Renal pelvis (tissue), 12 donors: ENCODE measurements at places on chromosomes 12 and 14.
A peak's percentile ranks its signal among the peaks of the same experiment; 100 is the strongest.

GRCh38 chr12:100741084-100741711 lies 53.4 kb upstream of the ANO4 start:
- DNase-seq, result peak; percentile 8

- DNase-seq, result no peak
Observed at GRCh38 chr12:95896846-95897245, 38.1 kb downstream of the SNRPF start.

DNA sequence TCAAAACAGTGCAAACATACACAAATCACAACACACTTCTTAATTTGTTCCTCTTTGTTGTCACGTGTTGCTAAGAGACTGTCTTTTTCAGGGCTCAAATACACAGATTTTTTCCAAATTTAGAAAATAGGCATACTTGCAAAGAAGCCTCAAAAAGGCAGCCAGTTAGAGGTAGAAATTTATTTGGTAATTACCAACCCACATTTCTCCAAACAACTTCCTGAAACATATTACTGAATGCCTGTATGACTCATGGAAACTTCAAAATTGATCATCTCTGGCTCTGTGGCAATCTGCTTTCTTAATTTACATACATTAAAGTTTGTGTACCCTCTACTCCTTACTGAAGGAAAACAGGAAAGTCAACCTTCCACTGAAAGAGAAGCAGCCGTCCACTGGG lies 36.4 kb downstream of the PPM1H start:
- DNase-seq, result no peak

GRCh38 chr12:80176706-80177105 lies 77.4 kb downstream of the OTOGL start:
- DNase-seq, result no peak

DNA sequence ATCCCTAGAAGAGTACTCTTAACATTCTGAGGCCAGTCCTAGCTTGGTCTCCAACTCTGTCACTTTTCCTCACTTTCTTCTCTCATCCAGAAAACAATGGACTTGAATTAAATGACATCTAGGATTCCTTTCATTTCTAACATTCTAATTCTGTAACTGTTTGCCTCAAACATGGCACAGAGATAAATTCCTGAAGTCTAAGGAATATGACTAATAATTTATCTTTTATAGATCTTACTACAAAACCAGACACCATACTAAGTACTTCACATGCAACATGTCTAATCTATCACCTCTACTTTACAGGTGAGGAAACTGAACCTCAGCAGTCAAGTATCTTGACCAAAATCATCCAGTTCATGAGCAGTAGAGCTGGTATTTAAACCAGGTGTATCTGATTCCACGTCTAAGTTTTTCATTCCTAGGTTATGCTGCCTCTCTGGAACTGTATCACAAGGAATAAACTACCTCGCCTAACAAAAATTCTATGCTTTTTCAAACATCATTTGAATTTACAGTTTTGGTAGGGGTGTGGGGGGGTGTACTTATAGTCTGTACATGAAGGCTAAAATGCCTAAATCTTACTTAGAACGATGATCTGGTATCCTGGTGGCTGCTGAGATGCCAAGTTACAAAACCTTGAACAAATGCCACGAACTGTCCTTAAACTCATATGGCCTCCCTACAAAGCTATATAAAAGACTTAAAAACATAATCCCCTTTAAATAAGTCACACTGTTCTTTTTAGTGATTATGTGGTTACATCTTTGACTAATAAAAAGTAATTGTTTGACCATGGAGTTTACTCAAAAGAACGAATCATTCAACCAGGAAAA lies 41.6 kb downstream of the ATXN2 start:
- no peak for DNase-seq

DNA sequence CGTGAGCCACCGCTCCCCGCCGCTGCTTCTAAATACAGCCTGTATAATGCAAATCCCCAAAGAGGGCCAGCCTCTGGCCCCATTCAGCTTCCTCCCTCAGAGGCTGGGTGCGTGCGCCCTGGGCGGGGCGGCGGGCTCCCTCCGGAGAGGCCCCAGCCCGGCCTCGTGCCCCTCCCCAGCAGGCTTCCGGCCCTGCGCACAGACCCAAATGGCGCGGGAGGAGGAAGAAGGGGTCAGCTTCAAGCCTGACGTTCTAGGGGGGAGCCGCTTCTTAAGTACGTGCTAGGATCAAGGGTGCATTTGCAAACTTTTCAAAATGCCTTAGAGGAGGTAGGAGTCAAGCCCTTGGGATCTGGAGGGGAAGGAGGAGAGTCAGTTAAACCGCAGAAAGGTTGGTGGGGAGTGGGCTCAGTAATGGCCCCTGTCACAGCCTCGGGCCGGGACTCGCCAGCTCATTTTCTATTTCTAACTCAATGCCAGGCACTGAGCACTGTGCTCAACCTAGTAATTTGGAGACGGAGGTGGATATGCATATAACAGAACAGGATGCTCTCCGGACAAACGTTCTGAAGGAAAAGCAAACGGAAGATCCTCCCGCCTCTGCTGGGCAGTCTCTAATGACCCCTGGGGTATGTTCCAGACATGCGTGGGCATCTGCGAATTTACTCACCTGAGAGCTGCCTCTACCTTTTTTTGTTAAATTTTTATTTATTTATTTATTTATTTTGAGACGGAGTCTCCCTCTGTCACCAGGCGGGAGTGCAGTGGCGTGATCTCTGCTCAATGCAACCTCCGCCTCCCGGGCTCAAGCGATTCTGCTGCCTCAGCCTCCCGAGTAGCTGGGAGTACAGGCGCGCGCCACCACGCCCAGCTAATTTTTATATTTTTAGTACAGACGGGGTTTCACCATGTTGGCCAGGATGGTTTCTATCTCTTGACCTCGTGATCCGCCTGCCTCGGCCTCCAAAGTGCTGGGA lies 32.3 kb downstream of the NINJ2 start:
- DNase-seq, result no peak

GRCh38 chr12:15527201-15528080 lies 205.1 kb downstream of the PTPRO start:
- DNase-seq, result no peak

DNA sequence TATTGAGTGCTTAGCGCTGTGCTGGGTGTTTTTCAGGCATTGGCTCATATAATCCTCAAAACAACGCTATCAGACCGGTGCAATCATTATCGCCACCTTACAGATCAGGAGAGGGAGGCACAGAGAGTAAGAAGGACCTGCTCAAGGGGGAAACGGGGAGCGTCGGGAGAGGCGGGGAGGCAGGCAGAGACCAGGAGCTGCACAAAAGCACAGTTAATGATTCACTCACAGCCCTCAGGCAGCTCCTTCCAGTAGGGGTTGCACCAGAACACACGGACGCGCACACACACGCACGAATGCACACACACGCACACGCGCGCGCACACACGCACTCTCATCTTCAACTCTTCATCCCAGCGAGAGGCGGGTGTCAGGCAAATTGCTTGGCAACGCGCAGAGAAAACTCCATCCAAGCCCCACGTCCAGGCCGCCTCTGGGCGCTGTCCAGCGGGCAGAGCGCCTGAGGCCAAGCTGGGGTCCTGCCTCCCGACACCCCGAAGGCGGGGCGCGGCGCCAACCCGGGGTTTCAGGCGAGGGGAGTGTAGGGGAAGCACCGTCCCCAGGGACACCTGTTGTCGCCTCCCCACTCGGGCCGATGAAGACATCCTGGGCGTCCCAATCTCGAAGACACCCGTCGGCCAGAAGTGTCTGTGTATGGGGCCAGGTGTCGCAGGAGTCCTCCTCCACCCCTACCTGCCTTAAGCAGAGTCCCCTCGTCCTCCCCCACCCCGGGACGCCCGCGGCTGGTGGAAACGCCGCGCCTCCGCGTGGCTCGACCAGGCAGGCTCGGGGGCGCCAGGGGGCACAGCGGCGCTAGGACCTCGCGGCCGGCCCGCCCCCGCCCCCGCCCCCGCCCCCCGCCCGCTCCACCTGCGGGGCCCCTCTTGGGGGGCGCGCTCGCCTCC lies 35.5 kb upstream of the STON2 start:
- DNase-seq, result peak; percentile 80

- no peak for DNase-seq
Observed at GRCh38 chr14:98708555-98708954, 563.4 kb downstream of the BCL11B start.

DNA sequence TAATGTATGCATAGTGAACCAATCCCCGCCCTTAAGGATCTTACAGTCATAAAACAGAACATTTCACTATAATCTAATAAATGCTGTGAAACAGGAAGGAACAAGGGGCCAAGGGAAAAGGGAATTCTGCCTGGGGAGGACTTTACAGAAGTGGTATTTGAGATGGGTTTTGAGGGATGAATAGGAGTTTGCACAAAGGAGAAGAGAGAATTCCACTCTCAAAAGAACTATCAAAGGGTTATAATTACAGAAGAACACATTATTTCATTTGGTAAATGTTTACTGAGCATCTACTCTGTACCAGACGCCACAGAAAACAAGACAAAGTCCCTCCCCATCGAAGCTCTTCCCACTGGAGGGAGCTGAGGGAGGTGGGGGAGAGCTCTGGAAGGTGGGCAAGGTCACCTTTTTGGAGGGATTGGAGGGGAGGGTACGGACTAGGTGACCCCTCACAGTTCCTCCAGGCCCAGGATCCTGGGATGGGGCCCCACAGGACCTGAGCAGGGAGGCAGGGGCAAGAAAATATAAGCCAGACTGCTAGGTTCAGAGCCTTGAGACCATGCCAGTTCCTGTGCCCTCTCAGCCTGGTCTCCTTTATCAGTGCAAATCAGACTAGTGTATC lies 24.5 kb downstream of the PHETA1 start:
- no peak for DNase-seq

DNA sequence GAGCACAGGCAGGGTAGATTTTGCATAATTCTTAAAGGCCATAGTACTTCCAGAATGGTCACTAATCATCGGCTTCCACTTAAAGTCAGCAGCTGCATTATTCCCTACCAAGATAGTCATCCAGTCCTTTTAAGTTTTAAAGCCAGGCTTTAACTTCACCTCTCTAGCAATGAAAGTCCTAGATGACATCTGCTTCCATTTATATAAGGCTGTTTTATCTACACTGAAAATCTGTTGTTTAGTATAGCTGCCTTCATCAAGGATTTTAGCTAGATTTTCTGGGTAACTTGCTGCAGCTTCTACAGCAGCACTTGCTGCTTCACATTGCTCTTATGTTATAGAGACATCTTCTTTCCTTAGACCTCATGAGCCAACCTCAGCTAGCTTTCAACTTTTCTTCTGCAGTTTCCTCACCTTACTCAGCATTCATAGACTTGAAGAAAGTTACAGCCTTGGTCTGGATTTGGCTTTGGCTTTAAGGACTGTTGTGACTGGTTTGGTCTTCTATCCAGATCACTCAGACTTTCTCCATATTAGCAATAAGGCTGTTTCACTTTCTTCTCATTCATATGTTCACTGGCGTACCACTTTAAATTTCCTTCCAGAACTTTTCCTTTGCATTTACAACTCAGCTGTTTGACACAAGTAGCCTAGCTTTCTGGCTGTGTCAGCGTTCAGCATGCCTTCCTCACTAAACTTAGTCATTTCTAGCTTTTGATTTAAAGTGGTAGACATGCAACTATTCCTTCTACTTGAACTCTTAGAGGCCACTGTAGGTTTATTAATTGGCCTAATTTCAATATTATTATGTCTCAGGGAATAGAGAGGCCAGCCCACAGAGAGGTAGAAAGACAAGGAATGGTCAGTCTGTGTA lies 209.9 kb upstream of the GARIN2 start:
- DNase-seq, result no peak

- no peak for DNase-seq
Observed at GRCh38 chr12:79360286-79360685, 330.5 kb downstream of the PAWR start.

DNA sequence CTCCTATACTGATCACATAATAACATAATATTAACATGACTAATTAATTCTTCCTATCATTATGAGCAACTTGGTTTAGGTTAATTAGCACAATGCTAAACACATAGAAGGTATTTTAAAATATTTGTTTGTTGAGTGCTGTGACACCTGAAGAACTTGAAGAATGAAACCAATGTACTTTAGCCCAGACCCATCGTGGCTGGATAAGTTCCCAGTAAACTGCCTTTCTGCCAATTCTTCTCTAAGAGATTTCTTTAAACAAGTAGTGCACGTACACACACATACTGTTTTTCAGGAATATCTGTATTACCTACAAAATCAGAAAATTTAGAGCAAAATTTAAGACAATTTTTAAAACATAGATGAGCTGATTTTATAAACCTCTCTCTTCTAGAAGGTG lies 207.4 kb upstream of the SSTR1 start:
- DNase-seq, result no peak

DNA sequence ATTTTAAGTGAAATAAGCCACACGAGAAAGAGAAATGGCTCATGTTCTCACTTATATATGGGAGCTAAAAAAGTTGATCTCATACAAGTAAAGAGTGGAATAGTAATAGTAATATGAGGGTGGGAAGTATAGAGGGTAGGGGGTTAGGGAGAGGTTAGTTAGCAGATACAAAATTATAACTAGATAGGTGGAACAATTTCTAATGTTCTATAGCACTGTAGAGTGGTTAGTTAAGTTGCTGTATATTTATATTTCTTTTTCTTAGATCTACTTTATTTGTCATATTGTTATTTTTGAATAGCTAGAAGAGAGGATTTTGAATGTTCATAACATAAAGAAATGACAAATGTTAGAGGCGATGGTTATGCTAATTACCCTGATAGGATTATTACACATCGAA lies 74.1 kb downstream of the MIA2 start:
- no peak for DNase-seq

DNA sequence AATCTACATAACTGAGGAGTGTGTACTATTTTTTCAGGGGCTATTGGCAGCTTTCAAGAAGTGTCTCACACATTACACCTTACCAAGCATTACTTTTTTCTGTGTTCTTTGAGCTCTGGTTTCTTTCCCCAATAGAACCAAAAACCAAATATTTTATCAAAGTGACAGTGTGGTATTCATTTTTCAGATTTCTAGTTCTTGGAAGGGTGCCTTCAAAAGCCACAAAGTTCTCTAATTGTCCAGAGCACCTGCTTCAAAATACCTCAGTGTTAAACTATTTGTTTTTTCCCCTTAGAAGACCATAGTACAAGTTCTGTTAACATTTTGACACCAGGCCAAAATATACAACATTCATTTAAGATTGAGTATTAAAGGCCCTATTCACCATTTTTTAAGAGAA lies 515.7 kb downstream of the ETNK1 start:
- peak; percentile 1 for DNase-seq

GRCh38 chr14:65840786-65841185 lies 428.3 kb downstream of the FUT8 start:
- no peak for DNase-seq

- no peak for DNase-seq
Observed at GRCh38 chr12:46858368-46858767, 32.6 kb upstream of the SLC38A4 start.

- no peak for DNase-seq
Observed at GRCh38 chr12:20096430-20096829, 271.9 kb upstream of the PDE3A start.

GRCh38 chr14:59583755-59584154 lies 7.1 kb upstream of the CCDC175 start:
- DNase-seq, result no peak

DNA sequence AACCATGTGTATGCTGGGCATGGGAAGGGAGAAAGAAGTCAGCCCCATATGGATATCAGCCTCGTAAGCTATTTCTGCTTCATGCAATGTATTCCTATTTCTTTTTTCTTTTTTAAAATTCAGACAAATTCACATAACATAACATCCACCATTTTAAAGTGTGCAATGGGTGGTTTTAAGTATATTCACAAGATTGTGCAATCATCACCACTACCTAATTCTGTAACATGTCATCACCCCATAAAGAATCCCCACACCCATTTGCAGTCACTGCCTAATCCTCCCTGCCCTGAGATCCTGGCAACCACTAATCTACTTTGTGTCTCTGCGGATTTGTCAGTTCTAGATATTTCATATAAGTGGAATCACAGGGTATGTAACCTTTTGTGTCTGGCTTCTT lies 9.5 kb downstream of the POMT2 start:
- DNase-seq, result no peak
